ENCODE measurements at places on chromosomes 11 and 22. TPM values are rescaled to one million over a fixed set of nuclear protein-coding genes. Genes with fewer than 3 reads are reported as not detected.
A peak's percentile ranks its signal among the peaks of the same experiment; 100 is the strongest.

DNA sequence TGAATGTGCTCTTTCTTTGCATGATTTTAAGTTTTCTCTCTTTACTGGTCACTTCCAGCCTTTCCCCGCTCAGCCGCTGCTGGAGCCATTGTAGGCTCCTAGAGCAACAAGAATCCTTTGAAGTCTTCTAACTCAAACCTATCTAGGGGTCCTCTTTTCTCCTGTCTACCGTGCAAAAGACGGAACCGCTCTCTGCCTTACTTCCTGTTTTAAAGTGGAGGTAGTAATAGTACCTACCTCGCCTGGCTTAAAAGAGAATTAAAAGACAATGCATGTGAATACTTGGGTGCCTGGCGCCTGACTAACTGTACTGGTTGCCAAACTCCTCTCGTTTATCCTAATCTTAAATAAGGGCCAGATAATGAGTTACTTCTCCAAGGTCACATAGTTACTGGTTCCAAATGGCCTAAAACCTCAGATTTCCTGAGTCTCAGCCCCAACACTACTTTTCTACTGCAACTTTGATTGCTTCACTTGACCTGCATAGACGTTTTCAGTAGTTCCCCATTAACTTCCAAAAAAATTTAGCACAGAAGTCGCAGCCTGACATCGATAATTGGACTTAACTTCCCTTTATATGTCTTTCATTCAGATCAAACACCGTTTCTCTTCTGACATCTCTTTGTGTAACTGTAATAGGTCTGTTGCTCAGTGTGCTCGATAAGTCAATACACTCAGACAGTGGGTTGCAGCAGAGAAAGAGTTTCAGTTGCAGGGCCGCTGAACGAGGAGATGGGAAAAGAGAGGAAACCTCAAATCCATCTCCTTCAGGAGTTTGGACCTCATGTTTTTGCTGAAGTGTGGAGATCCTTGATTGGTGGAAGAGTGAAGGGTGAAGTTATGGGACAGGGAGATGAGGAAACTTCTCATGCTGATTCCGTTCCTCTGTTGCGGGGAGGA, 891 bp downstream of the SAMM50 start:
- no peak for DNase-seq

C11orf97 gene
- not detected for total RNA-seq

P2RX6 gene
- total RNA-seq: 0.40 TPM

- DNase-seq: no peak
Observed at GRCh38 chr11:76783294-76783895, at the start of gene TSKU. TSS of gene TSKU (plus strand) at chr11:76783356. CDS start at chr11:76795617, 12,261 bp downstream.

GRCh38 chr22:25564320-25564978, at the start of gene GRK3:
TSS of gene GRK3 (plus strand) at chr22:25564675. CDS start at chr22:25565041, 366 bp downstream.
- DNase-seq: peak; percentile 72

WT1 gene
- total RNA-seq: not detected

DNA sequence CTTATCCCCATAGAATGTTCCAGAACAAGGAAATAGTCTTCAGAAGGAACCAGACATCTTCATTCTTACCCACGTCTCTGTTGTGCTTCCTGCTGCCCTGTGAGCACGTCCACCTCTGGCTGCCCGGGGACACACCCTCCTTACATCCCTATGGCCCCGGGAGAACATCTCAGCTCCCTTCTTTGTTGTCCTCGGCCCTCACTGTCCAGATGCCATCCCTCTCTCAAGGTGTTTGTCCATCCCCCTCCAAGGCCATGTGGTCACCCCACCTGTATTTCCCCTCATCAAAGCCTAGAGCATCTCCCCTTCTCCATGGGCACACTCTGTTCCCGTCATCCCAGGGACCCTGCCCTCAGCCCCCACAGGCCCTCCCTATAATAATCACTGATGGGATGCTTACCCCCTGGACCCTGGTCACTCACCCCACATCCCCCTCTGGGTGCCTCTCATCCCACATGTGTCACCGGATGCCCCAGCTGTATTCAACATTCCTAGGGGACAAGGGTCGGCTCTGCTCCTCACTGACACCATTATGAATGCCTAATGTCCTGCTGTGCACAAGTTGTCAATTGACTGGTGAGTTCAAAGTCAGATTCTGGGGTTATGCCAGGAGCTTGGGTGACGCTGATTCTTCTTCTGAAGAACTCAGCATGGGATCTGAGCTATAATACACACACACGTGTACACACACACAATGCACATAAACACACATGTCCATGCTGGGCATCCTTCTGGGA, 28.8 kb downstream of the IGLL5 start:
- DNase-seq: no peak

- no peak for DNase-seq
Observed at GRCh38 chr22:46240506-46240905, 9.6 kb downstream of the CDPF1 start.

GRCh38 chr11:576811-577610, 741 bp downstream of the PHRF1 start:
- no peak for DNase-seq

OR4A5 gene
- not detected for total RNA-seq

GRCh38 chr11:748007-748359, 719 bp downstream of the TALDO1 start:
- DNase-seq: peak; percentile 22

DNA sequence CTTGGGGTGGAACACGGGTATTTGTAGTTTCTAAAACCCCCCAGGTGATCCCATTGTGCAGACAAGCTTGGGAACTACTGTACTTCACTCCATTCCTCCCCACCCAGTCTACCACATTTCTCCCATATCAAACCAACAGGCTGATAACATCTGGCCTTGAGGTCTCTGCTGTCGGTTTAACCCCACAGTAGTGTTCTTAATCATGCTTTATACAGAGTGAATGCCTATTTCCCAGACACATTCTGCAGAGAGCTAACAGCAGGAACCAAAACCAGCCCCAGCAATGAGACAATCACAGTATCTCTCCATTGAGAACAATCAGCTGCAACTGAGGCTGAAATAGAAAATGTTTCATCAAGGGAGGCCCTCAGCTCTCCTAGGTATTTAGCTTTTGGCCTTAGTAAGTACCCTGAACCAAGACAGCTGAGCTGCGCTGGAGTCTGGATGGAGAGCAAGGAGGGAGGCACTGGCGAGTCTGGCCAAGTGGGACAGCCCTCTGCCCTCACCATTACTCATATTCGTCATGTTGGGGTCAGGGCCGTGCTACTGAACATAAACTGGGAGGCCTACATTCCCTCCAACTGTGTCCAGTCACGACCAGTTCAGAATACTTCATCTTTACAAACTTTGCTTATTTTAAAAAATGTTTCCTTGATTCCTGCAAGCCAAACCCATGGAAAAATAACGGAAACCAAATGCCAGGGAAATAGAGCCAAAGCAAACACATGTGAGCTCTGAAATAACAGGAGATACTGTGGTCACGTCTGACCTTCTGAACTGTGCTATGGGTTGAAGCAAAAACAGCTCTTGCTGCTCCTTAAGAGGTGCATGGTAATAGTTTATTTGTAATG, 81.0 kb downstream of the CCDC34 start:
- DNase-seq: no peak

TRPM5 gene
- total RNA-seq: 7.5 TPM

FAM180B gene
- total RNA-seq: not detected

DNA sequence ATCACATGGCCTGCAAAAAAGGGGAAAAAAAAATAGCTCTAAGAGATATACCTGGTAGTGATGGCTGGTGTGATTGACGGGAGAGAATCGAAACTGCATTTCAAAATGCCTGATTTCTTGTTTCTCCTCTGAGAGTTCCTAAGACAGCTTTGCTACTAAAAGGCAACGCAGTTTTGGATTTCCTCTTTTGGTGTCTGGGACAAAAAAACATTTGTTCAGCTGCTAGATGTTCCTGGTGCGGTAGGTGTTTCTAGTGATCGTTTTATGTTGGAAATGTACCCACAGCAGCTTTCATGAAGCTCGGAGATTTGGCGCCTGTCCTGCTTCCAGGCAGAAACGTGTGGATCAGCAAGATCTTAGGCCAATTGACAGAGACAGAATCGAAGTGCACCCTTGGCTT, 18.1 kb downstream of the P2RX3 start:
- no peak for DNase-seq

GRCh38 chr22:45310331-45310976, 720 bp downstream of the FAM118A start:
- no peak for DNase-seq

GRCh38 chr11:88164806-88165585, 10.2 kb downstream of the RAB38 start:
- DNase-seq: no peak

GRCh38 chr11:38756537-38756936, 2158.5 kb upstream of the RAG2 start:
- no peak for DNase-seq

DNA sequence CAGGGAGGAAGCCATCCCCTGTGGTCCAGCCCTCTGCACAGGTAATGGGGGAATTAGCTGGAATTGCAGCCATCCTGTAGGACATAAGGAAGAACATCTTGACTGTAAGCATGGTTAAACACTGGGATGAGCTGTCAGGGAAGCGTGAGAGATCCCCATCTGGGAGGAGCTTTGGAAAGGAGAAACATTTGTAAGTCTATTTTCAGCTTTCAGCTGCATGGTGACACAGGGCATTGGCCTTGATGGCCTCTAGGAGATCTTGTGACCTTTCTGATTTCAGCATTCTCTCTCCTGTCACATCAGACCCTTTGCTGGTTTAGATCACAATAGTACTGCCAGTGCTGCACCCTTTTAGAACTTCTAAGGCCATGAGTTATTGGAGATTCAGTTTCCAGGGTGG, 47.1 kb downstream of the BCR start:
- no peak for DNase-seq

GRCh38 chr11:71305451-71306125, 53.2 kb upstream of the SHANK2 start:
- DNase-seq: no peak

HBD gene
- total RNA-seq: not detected

DNA sequence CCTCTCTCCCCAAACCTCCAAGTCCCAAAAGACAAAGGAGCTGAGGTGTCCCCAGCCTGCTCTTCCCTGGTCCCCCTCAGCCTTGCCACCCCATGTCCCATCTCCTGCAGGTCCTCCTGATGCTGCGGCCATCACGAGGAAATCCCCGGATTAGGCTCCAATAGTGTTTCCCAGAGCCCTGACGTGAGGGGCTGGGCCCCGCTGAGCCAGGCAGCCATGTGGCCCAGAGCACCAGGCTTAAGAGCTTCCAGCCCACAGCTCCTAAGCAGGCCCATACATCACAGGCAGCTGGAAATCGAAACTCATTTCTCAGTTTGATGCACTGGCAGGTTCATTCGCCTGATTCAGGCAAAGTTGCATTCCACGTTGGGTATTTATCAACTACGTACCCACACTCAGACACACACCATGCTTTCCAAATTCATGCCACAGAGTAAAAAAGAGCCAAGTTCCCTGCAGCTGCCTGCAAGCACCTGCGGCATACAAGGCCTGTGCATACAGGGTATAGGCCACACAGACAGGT, 114.2 kb downstream of the CHST1 start:
- DNase-seq: no peak

GRCh38 chr11:85946221-85946620, 91.0 kb downstream of the CCDC83 start:
- no peak for DNase-seq

ADAMTS8 gene
- total RNA-seq: 1.00 TPM

DNA sequence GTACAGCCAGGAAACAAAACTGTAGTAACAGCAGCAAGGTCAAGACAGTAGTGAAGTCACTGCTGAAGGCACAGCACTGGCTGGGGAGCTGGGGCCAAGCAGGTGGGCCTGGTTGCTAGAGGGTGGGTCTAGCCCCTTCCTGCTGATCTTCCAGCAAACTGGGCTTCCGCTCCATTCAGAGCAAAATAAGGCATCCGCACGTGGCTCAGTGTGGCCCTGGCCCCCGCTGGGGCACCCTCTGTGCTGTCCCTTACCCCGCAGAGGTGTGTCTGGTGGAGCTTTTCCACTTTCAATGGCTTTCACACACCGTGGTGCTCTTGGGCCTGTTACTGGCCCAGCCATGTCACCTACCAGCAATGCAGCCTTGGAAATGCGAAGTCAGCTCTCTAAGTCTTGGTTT, 162.4 kb upstream of the B3GAT1 start:
- no peak for DNase-seq

DNA sequence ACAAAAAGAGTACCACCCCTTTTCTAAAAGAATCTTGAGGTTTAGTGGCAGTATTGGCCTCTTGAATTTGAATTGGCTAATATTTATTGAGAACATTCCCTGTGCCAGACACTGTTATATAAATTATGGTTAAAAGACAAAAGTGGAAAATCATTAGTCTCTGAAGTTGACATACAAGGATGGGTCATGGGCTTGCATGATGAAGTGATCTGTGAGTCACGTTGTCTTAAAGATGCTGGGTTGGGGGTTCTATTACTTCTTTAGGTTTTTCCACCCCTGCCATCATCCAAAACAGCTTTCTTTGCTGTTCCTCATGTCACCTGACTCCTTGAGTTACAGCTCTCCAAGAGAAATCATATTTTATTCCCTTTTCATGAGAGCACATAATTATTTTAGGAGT, 85.0 kb downstream of the CD44 start:
- DNase-seq: no peak

- no peak for DNase-seq
Observed at GRCh38 chr11:115238791-115239190, 265.4 kb downstream of the CADM1 start.

- DNase-seq: no peak
Observed at GRCh38 chr11:117908109-117908895, 20.9 kb downstream of the TMPRSS13 start.

KCNK4 gene
- total RNA-seq: not detected

SCUBE2 gene
- 20.0 TPM for total RNA-seq

DNA sequence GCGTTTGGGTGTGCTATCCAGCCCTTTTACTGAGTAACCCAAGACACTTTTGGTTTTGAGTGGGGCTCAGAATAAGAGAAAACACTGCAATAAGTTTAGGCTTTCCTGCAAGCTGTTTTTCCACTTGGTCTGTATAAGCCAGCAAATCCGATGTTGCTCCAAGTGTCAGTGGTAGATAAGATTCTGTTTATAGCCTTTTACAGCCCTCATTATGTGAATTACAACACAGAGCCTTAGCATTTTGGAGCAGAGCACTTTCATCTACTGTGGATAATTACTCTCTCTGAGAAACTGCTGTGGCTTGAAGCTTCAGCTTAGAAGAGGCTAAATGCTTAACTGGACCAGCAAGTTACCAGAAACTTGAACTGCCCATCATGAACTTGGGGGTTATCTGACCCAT, 601.1 kb downstream of the JRKL start:
- DNase-seq: peak; percentile 8

DNA sequence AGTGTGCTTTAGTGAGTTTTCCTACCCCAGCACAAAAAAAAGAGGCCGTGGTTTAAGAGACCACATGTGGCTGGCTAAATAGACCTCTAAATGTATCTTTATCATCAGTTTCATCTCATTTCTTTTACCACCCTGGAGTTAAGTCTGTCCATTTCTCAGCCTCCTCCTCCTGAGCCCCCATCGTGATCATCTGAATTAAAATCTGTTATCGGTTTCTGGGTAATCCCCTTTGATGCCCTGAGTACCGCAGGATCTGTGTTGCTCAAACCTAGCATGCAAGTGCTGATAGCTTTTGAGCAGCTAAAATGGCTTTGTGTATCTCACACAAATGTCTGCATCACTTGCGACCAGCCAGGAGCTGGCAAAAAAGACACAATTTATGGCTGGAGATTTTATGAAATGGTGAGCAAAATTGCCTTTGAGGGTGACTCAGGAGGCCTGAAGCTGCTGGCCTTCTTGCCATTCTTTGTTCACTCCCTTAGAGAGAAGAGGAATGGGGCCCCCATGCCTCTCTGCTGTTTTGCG, 236.5 kb downstream of the NTM start:
- DNase-seq: no peak

PLEKHB1 gene
- total RNA-seq: 7.2 TPM

All from transverse colon (tissue), 4 donors.